ENCODE measurements at places on chromosomes 1 and 21.

- DNase-seq = no peak
Measured at GRCh38 chr1:245651093-245651492, 496.3 kb downstream of the KIF26B start.

DNA sequence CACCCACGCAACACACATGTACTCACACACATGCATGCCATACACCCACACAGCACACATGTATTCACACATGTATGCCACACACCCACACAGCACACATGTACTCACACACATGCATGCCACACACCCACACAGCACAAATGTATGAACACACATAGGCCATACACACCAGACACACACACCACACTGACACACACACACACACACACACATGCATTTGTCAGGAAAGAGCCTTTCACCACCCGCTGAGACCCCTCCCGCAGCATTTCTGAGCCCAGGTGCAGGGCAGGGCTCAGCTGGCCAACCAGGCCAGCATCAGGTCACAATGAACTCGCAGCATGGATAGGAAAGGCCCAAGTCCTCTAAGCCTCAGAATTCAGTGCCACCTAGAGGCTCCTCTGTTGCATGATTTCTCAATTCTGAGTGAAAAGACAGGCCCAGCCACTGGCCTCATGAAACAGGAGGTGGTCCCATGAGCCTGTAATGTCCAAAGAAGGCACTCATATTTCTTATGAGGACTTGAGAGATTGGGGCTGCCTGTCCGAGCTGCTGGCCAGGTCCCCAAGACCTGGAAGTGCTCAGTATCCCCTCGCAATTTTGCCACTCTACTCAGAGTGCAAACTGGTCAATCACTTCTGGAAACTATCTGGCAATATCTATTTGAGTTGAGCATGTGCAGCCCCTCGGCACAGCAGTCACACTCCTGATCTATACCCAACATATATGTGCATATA, 57.3 kb downstream of the PSMG1 start:
- peak; percentile 8 for DNase-seq

DNA sequence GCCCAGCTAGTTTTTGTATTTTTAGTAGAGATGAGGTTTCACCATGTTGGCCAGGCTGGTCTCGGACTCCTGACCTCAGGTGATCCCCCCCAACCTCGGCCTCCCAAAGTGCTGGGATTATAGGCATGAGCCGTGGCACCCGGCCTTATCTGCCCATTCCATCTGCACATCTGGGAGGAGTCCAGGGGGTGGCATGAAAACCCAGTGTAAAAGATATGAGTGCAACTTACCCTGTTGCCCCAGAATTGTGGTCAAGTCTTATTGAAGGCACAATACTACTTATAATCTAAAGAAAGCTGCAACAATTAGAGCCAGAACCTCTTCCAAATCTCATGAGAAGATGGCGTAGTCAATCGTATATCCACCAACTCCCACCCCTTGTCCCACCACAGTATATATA, 18.4 kb downstream of the CTXND2 start:
- DNase-seq = no peak

GRCh38 chr1:180800945-180801344, 111.8 kb upstream of the KIAA1614 start:
- no peak for DNase-seq

GRCh38 chr1:31708324-31708723, 4.5 kb upstream of the COL16A1 start:
- no peak for DNase-seq

DNA sequence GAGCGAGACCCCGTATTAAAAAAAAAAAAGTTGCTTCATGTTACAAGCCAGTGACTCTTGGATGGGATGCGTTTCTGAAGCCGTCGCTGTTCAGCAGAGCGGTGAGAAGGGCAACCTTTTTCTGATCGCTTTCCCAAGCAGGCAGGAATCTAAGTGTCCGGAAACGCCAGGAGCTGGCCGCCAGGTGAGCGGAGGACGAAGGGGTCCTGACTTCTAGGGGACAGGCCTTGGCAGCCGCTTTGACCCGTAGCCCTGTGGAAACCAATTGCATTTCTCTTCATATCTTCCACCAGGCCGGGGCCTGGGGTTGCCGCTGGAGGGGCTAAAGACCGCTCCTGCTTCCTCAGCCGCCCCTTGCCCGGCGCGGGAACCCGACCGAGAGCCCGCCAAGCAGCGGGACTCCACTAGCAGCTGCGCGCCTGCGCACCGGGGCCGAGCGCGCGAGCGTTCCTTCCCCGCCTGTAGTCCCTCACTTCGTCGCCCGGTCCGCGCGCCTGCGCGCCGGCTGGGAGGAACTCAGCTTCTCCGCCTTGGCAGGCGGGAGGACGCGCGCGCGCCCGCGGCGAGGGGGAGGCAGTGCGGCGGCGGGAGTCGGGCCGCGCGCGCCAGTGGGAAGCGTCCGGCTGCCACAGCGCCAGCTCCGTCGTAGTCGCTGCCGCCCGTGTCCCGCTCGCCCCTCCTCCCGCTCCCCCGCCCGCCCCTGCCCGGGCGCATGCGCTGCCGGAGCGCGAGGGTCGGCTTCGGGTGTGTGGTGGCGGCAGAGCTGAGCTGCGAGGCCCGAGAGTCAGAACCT, at the start of gene SPEN:
TSS of gene SPEN (plus strand) at position 608 of the 793 bp plus-strand sequence. CDS start 361 bp downstream, outside the sequence.
- DNase-seq = peak; percentile 94

- no peak for DNase-seq
Measured at GRCh38 chr1:17665950-17666720, 89.0 kb upstream of the ACTL8 start.

GRCh38 chr1:46131093-46131492, 1.3 kb downstream of the PIK3R3 start:
- DNase-seq = peak; percentile 66

GRCh38 chr21:41681939-41682718, 84.7 kb downstream of the RIPK4 start:
- no peak for DNase-seq

DNA sequence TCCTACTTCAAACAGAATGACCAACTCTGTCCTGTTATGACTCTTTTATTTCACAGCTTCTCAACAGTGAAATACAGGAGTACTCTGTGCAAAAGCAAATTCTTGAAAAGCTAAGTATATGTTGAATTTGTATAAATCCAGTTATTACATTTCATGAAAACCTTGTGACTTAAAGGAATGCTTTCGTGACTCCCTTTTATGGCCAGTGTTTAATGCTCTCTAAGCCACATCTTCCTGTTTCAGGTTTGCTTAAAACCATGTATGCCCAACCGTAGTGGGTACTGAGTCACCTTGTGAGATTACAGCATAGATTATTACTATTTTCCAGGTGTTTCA, 40.2 kb upstream of the KIF1B start:
- DNase-seq = no peak

DNA sequence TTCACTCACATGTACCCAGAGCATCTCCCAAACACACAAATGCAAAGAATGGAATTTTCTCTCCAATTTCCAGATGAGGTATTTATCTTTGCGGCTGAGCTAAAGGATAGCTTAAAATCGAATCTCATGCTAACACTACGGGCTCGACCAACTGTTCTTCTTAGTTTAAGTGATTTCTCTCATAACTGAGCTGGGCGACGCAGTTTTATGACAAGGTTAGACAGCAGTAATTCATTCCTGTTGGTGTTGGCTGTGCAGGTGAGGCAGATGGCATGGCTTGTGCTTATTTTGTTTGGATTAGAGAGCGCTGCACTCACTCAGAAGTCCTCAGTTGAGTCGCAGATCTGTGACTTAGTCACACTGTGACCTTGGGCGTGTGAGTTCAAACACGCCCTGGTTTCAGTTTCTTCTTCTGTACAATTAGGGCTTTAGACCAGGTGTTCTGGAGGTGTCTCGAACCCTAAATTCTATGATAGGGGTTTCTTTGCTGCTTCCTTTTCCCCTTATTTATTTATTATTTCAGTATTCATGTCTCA, 41.5 kb upstream of the MRPS6 start:
- DNase-seq = no peak

DNA sequence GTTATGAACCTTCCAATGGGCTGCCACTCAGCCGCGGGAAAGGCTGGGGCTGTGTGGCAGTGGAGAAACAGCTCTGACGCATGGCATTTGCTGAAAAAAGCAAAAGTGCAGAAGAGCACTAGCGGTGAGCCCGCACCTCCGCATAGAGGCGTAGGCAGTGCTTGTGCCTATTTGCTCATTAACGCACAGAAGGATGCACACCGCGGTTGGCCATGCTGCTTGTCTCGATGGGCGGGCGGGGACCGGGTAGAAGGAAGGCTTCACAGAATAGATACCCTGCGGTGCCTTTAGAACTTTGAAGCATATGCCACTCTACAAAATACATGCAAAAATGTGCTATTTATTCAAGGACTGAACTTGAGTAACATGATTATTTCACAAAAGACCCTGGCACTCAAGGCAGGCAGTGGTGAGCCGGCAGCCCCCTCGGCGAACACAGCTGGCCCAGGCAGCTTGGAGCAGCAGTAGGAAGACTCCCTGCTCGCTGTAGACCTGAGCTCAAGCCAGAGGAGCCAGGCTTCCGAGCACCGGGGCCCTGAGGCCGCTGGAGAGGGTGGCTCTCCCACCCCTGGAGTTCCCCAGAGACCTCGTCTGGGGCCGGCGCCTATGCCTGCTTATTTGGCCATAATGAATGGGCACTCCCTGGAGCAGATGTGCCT, 71.5 kb downstream of the SIK1 start:
- DNase-seq = peak; percentile 37

DNA sequence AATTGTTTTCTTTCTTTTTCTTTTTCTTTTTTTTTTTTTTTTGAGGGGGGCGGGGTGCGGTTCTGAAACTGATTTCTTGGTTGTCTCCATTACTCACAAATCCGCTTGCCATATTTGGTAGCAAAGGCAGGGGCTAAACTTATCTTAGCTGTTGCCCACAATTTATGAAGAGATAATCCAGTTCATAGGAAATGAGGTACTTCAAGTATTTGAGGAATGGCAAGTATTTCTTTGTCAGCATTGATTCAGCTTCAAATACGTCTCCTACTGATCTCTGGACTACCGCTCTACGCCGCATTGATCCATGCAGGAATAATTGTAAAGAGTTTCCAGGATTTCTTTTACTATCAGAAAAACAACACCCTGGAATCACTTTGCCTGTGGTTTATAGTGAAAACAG, 289.2 kb upstream of the DPYD start:
- DNase-seq = no peak

GRCh38 chr21:18716578-18717138, 313.1 kb upstream of the TMPRSS15 start:
- DNase-seq = no peak
